ENCODE measurements at places on chromosomes 5 and 9. TPM values are rescaled to one million over a fixed set of nuclear protein-coding genes. Genes with fewer than 3 reads are reported as not detected.

GRCh38 chr5:178695556-178695955 is 34.9 kb downstream of the ZNF354A start:
- DNase-seq, result no peak

DNA sequence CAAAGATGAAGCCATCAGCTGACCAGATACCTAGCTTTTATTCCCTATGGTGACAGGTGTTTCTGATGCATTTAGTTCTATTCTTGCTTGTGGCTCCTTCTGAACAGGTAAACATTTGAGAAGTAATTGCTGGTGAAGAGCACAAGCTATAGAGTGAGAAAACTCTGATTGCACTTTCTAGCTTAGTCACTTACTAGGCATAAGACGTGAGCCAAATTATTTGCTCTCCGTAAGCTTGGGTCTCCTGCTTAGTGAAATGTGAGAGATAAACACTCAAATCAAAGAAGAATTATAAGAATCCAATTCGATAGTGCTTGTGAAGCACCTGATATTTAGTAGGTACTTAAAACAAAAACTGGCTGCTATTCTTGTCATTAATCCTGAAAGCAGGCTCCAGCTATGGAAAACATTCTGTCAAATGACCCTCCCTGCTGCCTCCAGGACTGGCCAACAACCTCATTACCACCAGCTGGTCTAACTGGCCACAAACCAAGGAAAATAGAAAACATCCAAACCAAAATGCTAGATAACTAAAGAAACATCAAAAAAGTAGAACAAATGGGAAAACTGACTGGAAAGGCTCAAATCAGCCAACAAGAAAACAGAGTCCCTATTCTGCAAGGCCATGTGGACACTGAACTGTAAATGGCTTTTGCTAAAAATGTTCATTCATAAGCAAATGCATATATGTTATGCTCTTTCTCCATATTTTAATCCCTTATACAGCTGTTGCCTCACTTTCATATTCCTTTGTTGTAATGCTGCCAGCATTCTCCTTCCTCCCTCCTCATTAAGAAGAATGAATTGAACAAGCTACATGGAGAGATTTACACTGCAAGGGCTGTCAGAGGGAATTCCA is 616.1 kb downstream of the DTWD2 start:
- DNase-seq, result no peak

Gene FKTN
- 19.2 TPM for total RNA-seq

DNA sequence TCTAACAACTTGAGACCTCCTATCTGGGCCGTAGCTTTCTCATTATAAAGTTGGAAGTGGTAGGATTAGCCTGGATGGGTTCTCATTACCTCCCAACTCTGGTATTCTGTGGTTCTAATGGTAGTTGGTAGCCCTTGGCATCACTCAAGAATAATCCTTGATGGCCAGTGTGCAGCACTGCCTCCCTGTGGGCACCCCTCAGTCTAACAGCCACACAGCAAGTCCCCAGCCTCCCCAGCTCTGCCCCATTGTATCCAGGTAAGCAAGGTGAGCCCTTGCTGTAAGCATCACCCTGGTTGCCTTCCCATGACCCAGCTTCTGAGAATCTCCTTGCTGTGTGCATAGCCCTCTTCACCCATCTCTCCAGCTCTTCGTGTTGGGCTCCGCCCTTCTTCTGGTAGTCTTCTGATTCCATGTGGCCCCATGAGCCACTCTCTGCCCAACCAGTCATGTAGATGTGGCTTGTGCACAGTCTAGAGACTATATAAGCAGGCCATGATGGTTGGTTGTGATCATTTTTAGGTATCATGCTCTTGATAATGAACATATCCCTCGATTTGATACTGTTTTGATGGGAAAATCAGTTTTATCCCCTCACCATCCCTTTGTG is 57.6 kb upstream of the GRHPR start:
- DNase-seq, result no peak

DNA sequence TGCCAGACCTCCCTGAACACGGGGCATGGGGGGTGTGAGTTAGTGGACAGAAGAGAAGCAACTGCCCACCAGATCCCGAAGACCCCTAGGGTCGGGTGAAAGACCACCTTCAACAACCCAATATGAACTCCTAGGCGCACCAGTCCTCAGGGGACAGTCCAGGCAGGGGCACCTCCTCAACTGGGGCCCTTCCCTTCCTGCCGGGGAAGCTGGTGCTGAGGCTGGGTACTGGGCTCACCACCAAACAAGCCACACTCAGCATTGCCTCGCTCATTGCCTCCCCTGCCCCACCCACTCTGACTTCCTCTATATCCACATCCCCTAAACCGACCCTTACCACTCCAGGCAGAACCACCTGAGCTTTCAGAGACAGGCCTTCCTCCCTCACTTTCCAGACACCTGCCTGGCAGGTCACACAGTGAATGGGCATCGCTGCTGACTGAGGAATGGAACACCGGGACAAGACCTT is 42.5 kb downstream of the SEMA4D start:
- no peak for DNase-seq

GRCh38 chr9:98381311-98382103 is 126.1 kb upstream of the TBC1D2 start:
- no peak for DNase-seq

Gene POLR3G
- 1.8 TPM for total RNA-seq

GRCh38 chr9:131562032-131562959 is 17.0 kb downstream of the PRRT1B start:
- no peak for DNase-seq

Gene SLC27A6
- 5.6 TPM for total RNA-seq

GRCh38 chr5:158152136-158152535 is 293.2 kb upstream of the CLINT1 start:
- DNase-seq, result no peak

Gene AGXT2
- not detected for total RNA-seq

- no peak for DNase-seq
These were observed 218.7 kb downstream of the TRPM3 start for GRCh38 chr9:70902692-70903131.

Gene NR5A1
- 50.6 TPM for total RNA-seq

Gene APBA1
- total RNA-seq, result 12.9 TPM

Gene CHD1
- total RNA-seq, result 45.7 TPM

DNA sequence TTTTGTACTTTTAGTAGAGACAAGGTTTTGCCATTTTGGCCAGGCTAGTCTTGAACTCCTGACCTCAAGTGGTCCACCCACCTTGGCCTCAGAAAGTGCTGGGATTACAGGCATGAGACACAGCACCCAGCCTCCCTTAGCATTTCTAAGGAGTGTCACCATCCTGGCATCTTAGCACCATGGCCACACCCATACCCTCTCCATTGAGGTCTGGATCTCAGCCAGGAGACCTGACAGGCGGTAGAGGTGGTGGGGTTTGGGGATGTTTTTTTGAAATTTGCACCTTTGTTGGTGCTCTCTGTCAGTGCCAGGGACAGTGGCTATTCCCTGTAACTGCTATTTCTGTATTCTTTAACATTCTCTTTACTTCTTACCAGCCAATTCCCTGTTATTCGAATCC is 72.5 kb downstream of the TRIM36 start:
- no peak for DNase-seq

GRCh38 chr5:41510176-41510831 is at the start of gene PLCXD3:
PLCXD3 (minus strand) TSS chr5:41510601; CDS start chr5:41510526, 75 bp downstream.
- DNase-seq, result peak; percentile 54

- DNase-seq, result no peak
These were observed 1201.4 kb upstream of the C9orf72 start for GRCh38 chr9:28774433-28775235.

Gene BNC2
- 68.0 TPM for total RNA-seq

GRCh38 chr9:2597483-2597882 is 24.1 kb upstream of the VLDLR start:
- DNase-seq, result no peak

- DNase-seq, result no peak
These were observed 2.6 kb downstream of the SH3RF2 start for GRCh38 chr5:145938776-145939539.

DNA sequence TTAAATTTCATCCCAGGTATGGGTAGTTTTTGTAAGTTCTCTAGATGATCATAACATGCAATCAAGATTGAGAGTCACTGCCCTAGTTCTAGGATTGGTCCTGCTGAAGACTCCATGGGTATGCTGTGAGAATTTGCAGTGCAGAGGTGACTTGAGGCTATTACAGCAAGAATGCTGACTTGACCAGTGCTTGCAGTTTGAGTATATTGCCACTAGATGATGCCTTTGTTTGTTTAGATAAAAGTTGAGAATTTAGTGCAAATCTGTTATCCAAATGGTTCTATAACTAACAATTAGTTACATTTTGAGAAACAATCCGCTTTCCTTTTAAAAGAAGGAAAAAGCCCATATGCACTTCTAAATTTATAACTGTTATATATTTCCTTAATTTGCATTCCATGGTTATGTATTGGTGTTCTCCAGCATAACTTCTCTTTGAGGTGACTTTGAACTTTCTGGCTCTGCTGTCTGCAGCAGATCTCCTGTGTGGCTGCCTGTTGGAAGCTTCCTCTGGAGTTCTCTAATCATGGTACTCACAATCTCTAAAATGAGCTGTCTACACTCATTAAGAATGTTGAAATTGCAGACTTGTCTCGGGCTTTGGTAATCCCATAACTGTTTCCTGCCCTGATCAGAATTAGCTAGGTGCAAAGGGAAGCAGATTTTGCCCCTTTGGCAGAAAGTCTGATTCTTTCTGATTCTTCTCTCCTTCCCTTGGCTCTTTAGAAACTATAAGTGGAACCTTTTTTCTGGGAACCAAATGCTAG is 24.9 kb downstream of the MELK start:
- DNase-seq, result no peak

- no peak for DNase-seq
These were observed 64.5 kb downstream of the ENTREP1 start for GRCh38 chr9:69389437-69389995.

Gene ZNF366
- 0.83 TPM for total RNA-seq

- no peak for DNase-seq
These were observed 175.3 kb upstream of the KLF9 start for GRCh38 chr9:70589571-70590314.
